ENCODE measurements at places on chromosomes 2 and 18.

DNA sequence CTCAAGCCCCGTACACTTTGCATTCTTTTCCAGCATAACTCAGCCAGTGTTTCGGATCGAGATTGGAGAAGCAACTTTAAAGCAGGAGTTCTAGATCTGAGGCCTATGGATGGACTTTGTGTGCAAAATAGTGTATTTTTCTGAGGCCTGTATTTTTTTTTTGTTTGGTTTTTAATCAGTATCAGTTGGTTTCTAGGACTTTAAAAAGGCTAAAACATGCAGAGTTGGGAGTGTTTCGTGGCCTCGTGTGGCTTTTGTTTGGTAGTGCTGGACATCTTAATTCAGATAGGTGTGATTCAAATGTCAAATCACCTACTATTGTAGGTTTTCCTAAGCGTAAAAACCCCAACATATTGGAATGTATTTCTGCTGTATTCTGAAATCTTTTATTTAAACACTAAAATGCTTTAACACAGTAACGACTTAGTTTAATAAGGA, 282 bp upstream of the PUS10 start:
- no peak for DNase-seq

DNA sequence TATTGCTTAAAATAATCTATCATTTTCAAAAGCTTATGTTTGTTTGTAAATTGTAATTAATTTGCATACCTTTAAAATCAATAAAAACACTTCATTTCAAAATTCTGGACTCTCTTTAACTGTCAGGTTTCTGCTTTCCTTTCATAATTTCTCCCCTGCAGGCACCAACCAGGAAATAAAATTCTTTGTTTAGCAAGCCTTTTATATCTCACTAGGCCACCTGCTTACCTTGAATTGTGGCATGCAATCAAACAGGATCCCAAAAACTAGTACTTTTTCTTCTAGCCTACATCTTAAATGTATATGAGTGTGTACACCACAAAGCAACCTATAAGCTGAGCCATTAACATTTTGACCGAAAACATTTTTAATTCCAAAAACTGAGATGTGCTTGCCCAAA, 233.1 kb downstream of the NR4A2 start:
- no peak for DNase-seq

GRCh38 chr2:193537531-193537930, 1342.8 kb upstream of the TMEFF2 start:
- DNase-seq = no peak

GRCh38 chr2:102453501-102453900, 19.5 kb upstream of the SLC9A4 start:
- DNase-seq = no peak

DNA sequence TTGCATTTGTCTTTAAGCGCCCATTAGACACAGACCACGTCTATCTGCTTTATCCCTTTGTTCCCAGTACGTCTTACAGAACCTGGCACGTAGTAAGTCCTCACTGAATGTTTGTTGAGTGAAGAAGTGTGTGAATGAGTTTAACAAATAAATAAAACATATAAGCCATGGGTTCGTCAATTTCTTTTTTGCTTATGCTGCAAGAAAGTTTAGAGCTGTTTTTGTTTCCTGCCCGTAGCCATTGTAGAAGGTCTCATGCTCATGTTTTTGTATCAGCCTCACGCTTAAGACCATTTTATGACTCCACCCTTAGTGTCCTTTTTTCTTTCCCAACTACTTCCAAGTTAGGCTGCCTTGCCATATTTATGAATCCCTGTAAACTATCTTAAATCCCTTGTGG, 2.5 kb downstream of the ADD2 start:
- DNase-seq = no peak

- no peak for DNase-seq
Observed at GRCh38 chr2:148819019-148819585, 55.9 kb upstream of the KIF5C start.

DNA sequence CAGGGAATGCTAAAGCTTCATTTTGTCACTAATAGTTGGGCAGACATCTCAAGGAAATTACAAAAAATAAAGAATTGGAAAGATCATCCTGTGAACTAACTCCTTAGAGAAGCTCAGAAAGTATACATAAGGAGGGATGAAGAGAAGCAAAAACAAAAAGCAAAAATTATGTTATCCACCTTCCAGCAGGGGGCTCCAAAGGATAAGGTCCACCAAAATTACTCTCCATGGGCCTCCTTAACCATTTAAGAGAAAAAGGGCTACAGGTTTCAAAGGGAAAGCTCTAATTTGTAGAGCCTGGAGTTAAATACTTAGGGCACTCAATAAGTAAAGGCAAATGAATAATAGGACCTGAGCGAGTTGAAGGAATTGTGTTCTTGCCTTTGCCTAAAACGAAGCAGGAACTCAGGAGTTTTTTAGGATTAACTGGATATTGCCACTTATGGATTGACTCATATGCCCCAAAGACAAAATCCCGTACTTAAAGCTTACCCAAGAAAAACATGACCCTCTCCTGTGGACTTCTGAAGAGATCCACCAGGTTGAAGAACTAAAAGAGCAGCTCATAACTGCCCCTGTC, 1167.9 kb downstream of the DSC3 start:
- no peak for DNase-seq

GRCh38 chr2:121049131-121049530, 235.9 kb downstream of the TFCP2L1 start:
- DNase-seq = no peak

GRCh38 chr2:138536302-138536701, 34.7 kb downstream of the SPOPL start:
- DNase-seq = no peak

- DNase-seq = peak; percentile 79
Observed at GRCh38 chr2:29011418-29012060, 30.4 kb downstream of the TOGARAM2 start.

GRCh38 chr2:8427211-8427610, 254.6 kb upstream of the ID2 start:
- no peak for DNase-seq

GRCh38 chr2:208074610-208075356, 49.5 kb upstream of the PLEKHM3 start:
- no peak for DNase-seq

DNA sequence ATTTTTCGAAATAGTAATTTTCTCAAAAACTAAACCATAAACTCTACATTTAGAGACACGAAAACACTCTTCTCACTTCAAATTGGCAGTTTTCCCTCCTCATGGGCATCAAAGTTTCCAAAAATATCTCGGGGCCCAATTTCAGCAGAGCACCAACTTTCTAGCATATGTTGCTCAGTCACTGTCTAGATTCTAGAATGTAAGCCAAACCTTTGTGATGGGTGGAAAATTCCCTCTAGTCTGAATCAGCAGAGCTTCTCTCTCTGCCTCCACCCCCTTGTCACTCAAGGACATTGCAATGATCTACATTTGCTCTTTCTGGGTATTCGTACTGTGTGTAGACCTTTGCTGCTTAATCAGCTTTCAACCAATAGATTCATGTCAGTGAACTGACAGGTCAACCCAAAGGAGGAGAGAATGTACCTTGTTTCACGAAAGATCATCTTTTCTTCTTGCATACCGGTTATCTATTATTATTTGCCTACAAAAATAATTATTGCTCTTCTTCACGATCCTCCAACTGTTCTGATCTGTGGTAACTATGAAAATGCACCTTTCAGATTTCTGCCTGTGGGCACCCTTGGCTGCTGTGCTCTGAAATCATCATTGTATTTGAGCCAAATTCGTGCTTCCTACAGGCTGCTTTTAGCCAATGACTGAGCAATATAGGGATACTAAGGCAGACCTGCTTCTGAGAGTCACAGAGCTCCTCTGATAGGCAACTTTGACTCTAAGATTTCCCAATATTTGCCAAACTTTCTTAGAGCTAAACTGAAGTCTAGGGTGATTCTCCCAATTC, 38.7 kb upstream of the GLS start:
- no peak for DNase-seq

GRCh38 chr2:232420463-232421188, 14.0 kb downstream of the ALPG start:
- no peak for DNase-seq

DNA sequence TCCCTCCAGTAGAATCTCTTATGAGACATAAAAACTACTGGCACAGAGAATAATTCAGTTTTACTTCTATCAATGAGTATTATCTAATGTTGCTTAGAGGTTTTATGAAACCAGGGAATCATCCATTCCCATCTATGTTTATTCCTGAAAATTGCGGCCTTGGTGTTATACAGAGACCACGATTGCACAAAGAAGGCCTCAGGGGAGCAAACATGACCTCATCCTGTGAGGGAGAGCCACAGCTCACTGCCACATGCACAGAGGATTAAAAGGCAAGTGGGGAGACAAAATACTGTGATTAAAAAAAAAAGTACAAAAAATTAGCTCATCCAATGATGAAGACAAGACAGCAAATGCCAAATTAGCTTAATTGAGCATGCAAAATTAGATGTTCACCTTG, 111.8 kb upstream of the SLC35G4 start:
- no peak for DNase-seq

DNA sequence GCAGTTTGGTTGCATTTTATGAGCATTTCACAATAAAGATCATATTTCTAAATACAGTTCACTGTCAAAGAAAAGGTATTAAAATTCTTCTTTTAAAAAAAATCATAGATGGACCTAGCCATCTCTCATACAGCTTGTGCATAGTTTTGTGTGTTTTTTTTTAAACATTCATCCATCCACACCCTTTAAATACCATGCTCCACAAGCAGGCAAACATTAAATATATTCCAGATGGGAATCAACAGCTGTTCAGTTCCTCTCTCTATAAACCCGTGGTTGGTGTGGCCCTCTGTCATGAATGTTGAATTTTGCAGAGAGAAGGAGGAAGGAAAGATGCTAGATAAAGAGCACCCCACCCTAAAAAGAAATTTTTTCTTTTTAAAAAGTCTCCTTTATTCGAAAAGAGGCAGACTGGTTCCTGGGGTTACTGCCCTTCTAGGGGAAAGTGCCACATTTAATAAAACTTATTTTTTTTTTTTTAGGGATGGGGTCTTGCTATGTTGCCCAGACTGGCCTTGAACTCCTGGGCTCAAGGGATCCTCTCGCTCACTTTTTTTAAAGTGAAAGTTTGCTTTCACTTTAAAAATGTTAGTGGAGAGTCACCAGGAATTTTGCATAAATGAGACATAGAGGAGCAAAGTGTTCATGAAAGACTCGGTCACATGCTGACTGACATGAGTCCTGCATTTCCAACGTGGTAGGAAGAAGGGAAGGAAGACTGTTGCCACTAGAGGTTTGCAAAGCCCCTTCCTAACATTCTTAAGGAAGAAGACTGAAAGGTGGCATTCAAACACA, 73.9 kb upstream of the LMAN1 start:
- no peak for DNase-seq

DNA sequence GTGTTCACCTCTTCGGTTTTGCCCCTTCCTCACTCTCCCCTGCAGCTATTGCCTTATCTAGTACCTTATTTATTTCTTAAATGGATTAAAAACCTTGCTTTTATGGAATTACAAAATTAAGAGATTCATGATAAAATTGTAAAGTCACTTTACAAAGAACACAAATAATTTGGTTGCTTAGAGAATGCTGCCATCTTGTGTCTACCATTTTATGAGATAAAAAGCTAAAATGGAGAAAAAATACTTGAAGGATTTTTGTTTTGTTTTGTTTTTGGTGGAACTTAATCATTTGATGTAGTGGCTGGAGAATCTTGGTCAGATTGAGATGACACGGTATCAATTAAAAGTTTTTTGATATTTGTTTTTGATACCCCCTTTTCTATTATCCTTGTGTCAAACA, 69.6 kb downstream of the R3HDM1 start:
- no peak for DNase-seq

DNA sequence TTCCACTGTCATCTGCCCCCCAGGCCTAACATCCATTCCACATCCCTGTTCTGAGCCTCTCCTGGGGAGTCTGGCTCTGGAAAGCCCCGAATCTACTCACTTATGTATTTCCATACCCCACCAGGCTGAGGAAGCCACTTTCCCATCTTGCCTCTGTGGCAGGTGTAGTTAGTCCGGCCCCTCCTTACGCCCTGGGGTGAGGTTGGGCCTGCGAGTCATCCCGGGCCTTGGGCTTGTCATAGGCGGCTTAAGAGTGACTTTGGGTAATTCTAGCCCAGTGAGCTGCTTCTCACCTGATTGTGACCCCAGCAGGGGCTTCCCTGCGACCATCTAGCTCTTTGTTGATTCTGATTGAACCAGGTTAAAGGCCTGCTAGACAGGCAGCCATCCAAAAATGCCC, 21.1 kb downstream of the PCARE start:
- no peak for DNase-seq

GRCh38 chr2:139645617-139646016, 865.4 kb upstream of the NXPH2 start:
- no peak for DNase-seq

- no peak for DNase-seq
Observed at GRCh38 chr18:50042611-50043010, 152.3 kb downstream of the MYO5B start.

GRCh38 chr2:99857867-99858444, 284.4 kb downstream of the AFF3 start:
- no peak for DNase-seq

DNA sequence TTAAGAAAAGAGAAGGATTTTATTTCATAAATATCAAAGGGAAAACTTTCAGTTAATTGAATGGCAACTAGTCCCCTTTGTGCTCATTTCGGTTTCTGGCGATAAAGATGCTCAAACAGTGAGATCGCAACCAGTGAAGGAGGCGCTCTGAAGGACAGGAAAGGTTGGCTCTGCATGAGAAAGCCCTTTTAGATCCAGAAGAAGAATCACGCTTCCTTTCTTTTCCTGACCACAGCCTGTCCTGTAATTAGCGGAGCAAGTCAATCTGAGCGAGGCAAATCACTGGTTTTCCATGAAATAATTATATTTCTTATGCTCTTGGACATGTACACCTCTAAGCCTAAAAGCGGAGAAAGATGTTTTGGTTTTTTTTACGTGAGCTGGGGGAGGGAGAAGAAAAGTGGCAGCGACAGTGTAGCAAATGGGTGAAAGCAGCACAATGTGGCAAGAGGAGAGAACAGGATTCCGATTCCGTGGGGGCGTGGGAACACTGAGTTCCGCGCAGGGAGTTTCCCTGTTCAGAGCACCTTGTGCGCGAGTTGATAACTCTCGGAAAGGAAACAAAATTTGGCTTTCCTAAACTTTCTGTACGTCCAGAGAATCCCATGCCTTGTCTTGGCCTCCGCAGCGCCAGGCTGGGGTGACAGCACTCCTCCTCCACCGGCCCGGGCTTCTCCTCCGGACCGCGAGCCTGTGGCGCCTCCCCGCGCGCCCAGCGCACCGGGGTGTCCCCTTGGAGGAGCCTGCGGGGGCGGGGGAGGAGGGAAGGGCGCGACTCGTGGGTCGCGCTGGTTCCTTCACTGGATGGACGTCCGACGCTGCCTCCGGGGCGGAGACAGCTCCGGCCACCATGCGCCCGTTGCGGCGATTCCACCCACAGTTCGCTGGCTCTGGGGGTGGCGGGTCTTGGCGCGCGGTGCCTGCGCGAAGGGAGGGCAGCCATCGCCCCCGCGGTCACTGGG, 620 bp upstream of the SLC9A2 start:
- no peak for DNase-seq

- no peak for DNase-seq
Observed at GRCh38 chr18:50721451-50722120, 98.2 kb downstream of the MRO start.

GRCh38 chr2:127361929-127362885, 25.6 kb downstream of the MAP3K2 start:
- no peak for DNase-seq
